CD4-positive, alpha-beta T cell (primary cell): ENCODE measurements at places on chromosomes 1 and 21.

- DNase-seq, result no peak
- H3K4me1 ChIP-seq, result peaks cover 36% of the 10 kb centered on the region
- H3K27ac ChIP-seq, result no peak overlapping the region
- H3K27me3 ChIP-seq, result peaks cover 34% of the 10 kb centered on the region
- H3K4me3 ChIP-seq, result peak overlapping the region; percentile 88
These were observed 428 bp upstream of the ZNF678 start for GRCh38 chr1:227562933-227563323.

- no peak overlapping the region for H3K27ac ChIP-seq
- no peaks in the 10 kb centered on the region for H3K4me1 ChIP-seq
- no peak for DNase-seq
- no peaks in the 10 kb centered on the region for H3K36me3 ChIP-seq
- H3K27me3 ChIP-seq, result no peaks in the 10 kb centered on the region
- no peak overlapping the region for H3K4me3 ChIP-seq
These were observed 71.0 kb downstream of the POU2F1 start for GRCh38 chr1:167291539-167292185.

DNA sequence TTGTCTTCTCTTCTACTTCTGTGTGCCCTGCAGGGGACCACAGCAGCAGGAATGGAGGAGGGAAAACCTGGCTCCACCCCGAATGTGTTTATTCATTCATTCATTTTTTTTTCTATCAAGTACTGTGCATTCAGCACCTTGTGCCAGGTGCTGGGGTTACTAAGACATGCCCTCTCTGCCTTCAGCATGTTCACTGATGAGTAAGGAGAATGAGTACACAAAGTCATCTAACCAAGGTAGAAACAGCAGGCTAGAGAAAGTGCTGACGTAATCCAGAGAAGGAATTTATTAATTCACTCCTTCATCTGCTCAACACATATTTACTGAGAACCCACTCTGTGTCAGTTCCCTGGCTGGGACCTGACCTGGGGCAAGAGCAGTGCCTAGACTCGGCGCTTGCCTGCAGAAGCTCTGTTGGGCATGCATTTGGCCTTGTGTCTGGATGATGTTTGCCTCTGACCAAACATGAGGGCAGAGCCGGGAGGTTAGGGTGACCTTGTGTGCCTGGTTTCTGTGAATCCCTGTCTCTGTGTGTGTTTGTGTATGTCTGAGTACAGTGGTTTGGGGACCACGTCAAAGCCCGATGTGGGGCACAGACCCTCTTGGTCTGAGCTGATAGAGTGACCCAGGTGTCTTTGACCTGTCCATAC lies 3.3 kb upstream of the MYOG start:
- H3K36me3 ChIP-seq, result no peaks in the 10 kb centered on the region
- no peak for DNase-seq
- H3K27me3 ChIP-seq, result peaks cover 5% of the 10 kb centered on the region

DNA sequence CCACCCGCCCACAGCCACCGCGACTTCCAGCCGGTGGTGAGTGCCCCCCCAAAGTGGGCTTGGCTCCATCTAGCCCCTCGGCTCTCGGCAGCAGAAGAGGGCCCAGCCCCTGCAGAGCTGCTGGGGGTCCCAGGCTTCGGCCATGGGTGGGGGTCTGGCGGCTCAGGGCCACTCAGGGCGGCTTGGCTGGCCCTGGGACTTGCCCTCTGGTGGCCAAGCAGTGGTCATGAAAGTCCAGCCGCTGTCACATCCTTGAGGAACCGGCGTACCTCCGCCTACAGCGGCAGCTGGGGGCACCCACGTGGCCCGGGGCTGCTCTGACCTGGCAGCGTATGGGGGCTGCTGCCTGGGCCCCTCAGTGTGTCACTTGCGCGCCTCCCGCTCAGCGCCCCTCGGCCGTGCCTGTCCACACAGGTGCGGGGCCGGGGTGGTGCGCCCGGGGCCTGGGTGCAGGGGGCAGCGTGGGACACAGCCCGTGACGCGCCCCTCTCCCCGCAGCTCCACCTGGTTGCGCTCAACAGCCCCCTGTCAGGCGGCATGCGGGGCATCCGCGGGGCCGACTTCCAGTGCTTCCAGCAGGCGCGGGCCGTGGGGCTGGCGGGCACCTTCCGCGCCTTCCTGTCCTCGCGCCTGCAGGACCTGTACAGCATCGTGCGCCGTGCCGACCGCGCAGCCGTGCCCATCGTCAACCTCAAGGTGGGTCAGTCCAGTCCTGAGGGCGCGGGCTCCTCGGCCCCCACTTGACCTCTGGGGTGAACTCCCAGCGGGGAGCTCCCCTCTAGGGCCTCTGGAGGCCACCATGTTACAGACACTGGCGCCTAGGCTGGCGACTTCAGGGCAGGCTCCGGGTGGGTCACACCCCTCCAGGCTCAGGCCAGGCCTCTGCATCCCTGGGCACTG lies 32.4 kb downstream of the SLC19A1 start:
- H3K27ac ChIP-seq, result no peak overlapping the region
- peaks cover 8% of the 10 kb centered on the region for H3K36me3 ChIP-seq

DNA sequence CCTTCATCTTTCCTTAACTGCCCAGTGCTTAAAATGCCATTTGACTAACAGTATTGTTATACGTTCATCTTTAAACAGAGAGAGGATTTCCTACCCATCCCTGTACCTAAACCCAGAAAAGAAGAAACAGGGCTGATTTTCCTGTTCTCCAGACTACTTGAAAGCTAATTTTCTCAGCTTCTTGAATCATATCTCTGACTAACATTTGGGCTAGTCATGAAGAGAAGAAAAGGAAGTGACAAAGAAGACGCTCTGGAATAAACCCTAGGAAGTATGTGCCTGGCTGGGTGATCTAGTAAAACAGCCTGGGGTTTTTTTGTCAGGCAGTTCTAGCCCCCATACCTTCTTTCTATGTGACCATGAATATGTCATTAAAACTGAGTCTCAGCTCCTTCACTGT lies 44.8 kb upstream of the SGIP1 start:
- DNase-seq, result no peak
- no peak overlapping the region for H3K4me3 ChIP-seq
- H3K27me3 ChIP-seq, result no peaks in the 10 kb centered on the region
- no peaks in the 10 kb centered on the region for H3K4me1 ChIP-seq

GRCh38 chr1:106678279-106679050 lies 378.0 kb upstream of the PRMT6 start:
- DNase-seq, result no peak
- H3K27me3 ChIP-seq, result no peaks in the 10 kb centered on the region
- H3K27ac ChIP-seq, result no peak overlapping the region

GRCh38 chr1:198912046-198912445 lies 273.2 kb downstream of the PTPRC start:
- no peak for DNase-seq
- no peaks in the 10 kb centered on the region for H3K36me3 ChIP-seq
- no peaks in the 10 kb centered on the region for H3K4me1 ChIP-seq
- H3K27me3 ChIP-seq, result no peaks in the 10 kb centered on the region

DNA sequence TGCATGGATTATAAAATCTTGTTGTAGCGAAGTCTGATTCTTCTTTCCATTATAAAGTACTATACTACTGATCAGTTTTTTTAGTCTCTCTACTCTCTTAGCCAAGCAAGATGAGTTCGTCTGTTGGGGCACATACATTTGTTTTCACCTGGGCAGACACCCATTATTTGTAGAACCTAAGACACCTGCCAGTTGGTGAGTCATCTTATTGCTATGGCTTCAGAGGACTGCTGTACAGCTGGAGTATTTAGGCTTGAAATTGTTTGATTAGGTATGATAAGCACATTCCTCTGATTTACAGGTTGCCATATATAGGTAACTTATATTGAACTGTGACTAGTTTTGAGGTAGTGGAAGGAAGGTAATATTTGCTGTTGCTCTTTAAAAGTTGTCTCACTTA lies 17.2 kb downstream of the RBM15 start:
- no peak overlapping the region for H3K27ac ChIP-seq
- no peaks in the 10 kb centered on the region for H3K27me3 ChIP-seq
- H3K36me3 ChIP-seq, result peaks cover 4% of the 10 kb centered on the region
- no peaks in the 10 kb centered on the region for H3K4me1 ChIP-seq
- no peak overlapping the region for H3K4me3 ChIP-seq

DNA sequence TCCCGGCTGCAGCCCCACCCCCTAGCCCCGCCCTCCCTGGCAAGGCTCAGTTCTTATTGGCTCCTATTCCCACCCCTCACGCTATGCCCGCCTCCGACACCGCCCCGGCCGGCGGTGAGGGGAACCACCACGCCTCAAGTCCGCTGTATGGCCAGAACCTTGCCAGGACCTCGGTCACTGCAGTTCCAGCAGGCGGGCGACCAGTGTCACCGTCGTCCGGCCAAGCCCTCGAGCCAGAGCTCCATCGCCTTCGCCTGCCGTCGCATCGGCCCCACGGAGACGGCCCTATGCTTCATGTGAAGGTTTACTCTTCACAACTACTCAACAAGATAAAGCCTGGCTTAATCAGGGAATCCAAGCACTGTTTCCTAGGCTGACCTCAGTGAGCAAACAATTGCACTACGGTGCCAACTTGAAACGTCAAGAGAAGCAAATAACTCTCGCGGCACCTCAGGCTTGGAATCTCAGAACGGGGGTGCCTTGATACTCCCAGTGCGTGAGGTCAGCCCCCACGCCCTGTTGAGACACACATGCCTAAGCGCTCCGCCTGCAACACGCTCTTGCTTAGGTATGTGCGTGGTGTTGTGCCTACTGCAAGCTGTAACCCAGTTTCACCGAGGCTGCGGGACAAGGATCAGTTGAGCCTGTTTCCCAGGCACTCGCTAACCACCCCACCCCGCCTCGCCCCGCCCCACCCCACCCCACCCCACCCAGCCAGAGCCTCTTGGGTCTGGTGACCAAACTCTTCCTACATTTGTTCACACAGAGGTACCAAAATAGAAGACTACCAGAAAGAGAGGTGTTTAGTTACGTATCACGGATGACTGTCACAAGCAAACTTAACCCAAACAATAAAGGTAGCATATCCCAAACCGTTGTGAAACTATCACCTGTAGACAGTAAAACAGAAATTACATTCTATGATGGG lies 498 bp upstream of the DENND2C start:
- H3K27me3 ChIP-seq, result peaks cover 5% of the 10 kb centered on the region
- no peaks in the 10 kb centered on the region for H3K36me3 ChIP-seq
- H3K4me3 ChIP-seq, result peak overlapping the region; percentile 81
- H3K27ac ChIP-seq, result no peak overlapping the region

DNA sequence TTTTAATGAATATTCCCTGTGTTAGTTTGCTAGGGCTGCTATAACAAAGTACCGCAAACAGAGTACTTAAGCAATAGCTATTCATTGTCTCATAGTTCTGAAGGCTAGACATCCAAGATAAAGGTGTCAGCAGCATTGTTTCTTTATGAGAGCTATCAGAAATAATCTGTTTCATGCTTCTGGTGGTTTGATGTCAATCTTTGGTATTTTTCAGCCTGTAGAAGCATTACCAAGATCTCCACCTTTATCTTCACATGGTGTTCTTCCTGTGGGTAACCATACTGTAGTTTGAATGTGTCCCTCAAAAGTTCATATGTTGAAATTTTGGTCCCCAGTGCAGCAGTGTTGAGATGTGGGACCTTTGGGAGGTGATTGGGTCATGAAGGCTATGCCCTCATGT lies 7.4 kb downstream of the RBM11 start:
- H3K27me3 ChIP-seq, result no peaks in the 10 kb centered on the region
- no peaks in the 10 kb centered on the region for H3K36me3 ChIP-seq
- H3K27ac ChIP-seq, result no peak overlapping the region
- H3K4me1 ChIP-seq, result no peaks in the 10 kb centered on the region
- no peak for DNase-seq

DNA sequence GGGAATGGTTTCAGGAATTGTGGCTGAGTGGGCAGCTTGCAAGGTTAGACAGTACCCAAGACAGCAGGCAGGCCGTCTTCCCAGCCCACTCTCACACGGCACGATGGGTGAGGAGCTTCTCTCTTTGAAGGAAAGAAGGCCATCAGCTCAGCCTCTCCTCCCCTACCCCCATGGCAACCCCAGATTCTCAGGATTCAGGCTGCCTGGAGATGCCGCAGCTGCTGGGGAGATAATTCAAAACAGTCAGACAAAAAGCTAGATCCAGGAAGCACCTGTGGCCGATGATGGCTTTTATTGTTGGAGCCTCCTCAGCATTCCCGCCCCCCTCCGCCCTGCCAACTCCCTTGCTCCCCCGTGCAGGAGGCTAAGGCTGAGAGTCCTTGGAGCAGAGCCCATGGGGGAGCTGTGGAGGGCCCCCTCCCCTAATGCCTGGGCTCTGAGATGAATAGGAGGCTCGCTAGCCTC lies 220.5 kb downstream of the TRABD2B start:
- H3K27me3 ChIP-seq, result no peaks in the 10 kb centered on the region
- no peak overlapping the region for H3K4me3 ChIP-seq
- no peak for DNase-seq
- no peaks in the 10 kb centered on the region for H3K4me1 ChIP-seq
- H3K36me3 ChIP-seq, result no peaks in the 10 kb centered on the region

DNA sequence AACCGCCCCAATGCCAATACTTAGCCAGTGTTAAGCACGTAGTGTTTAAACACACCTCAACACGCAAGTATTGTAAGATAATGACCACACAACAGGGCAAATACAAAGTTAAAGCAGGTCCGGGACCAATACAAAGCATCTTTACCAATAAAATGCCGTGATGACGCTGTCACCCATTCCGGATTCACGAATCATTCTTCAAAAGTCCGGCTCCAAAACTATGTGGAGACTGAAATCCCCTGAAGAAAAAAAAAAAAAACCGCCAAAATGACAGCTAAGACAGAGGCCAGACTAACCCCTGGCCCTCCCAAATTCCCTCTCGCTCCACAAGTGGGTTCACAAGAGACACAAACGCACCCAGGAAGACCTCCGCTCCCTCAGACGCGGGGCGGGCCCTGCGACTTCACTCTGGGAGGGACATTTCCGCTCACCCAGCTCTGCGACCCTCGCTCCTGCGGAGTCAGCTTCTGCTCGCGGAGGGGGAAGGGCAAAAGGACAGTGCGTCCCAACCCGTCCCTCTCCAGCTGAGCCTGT lies 625 bp upstream of the DARS2 start:
- DNase-seq, result no peak
- peak overlapping the region; percentile 92 for H3K27ac ChIP-seq
- H3K36me3 ChIP-seq, result no peaks in the 10 kb centered on the region
- H3K27me3 ChIP-seq, result no peaks in the 10 kb centered on the region
- H3K4me3 ChIP-seq, result peak overlapping the region; percentile 94
- H3K4me1 ChIP-seq, result peaks cover 26% of the 10 kb centered on the region

- H3K27ac ChIP-seq, result no peak overlapping the region
- peaks cover 25% of the 10 kb centered on the region for H3K36me3 ChIP-seq
- peak; percentile 36 for DNase-seq
These were observed 1.9 kb downstream of the YBX1 start for GRCh38 chr1:42684139-42684538.

DNA sequence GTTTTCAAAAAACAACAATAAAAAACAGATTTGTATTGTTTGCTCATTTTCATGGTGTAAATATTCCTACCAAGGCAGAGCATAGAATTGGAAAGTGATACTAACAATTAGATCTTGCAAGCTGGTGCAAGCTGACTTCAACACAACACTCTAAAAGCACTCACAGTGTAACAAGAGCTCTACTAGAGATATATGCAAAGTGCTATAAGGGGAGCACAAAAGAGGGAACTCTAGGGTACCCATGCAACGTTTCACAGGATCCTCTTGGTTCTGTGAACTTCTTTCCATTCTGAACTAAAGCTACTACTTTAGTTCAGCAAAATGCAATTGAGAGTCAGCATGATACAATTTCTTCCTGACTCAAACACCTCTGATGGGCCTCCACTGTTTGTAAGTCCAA lies 78.3 kb downstream of the ATP1B1 start:
- H3K36me3 ChIP-seq, result no peaks in the 10 kb centered on the region
- H3K27ac ChIP-seq, result no peak overlapping the region
- no peak for DNase-seq
- no peaks in the 10 kb centered on the region for H3K27me3 ChIP-seq
- no peak overlapping the region for H3K4me3 ChIP-seq
- H3K4me1 ChIP-seq, result no peaks in the 10 kb centered on the region

GRCh38 chr1:81221564-81221963 lies 579.2 kb upstream of the ADGRL2 start:
- H3K4me1 ChIP-seq, result no peaks in the 10 kb centered on the region
- H3K4me3 ChIP-seq, result no peak overlapping the region
- H3K27me3 ChIP-seq, result no peaks in the 10 kb centered on the region
- no peaks in the 10 kb centered on the region for H3K36me3 ChIP-seq
- no peak overlapping the region for H3K27ac ChIP-seq
